A172 (cell line): ENCODE measurements at places on chromosomes 16 and 17.

GRCh38 chr17:42193216-42193968 is 902 bp downstream of the GHDC start:
- DNase-seq: no peak

- DNase-seq: no peak
Observed at GRCh38 chr16:87482266-87482665, 10.6 kb downstream of the ZCCHC14 start.

- DNase-seq: no peak
Observed at GRCh38 chr17:32303781-32304288, 38.1 kb downstream of the C17orf75 start.

DNA sequence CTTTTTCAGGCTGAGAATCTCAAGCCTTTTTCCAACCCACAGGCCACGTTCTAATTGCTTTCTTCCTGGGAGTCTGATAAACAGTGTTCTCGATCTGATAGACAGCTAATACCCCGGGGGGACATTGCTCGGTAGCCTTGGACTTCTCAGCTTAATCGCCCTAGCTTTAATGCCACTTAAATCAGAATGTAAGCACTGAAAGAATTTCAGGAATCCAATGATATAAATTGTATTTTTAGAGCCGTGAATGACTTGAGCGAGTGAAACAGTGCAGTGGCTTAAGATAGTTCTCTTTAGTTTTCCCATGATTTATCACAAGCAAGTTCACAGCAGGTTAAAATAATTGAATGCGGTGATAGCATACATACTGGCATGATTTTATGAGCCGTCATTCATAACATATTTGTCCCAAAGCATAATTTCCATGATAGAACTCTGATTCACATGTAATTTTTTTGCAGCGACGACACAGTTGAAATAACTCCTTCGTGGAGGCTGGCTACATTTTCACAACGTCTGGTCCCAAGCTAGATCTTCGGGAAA is 116.1 kb upstream of the MYOCD start:
- no peak for DNase-seq

GRCh38 chr16:68227183-68227793 is 8.6 kb downstream of the ESRP2 start:
- DNase-seq: no peak

- no peak for DNase-seq
Observed at GRCh38 chr17:62164747-62165722, 100.0 kb upstream of the MED13 start.

- DNase-seq: no peak
Observed at GRCh38 chr16:73065632-73066330, 17.9 kb upstream of the ZFHX3 start.

DNA sequence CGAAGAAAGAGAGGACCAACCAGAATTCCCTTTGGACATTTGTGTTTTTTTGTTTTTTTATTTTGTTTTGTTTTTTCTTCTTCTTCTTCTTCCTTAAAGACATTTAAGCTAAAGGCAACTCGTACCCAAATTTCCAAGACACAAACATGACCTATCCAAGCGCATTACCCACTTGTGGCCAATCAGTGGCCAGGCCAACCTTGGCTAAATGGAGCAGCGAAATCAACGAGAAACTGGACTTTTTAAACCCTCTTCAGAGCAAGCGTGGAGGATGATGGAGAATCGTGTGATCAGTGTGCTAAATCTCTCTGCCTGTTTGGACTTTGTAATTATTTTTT is 3.6 kb downstream of the SOX9 start:
- DNase-seq: no peak
